SK-N-DZ (cell line): ENCODE measurements at places on chromosomes 7 and 10.

DNA sequence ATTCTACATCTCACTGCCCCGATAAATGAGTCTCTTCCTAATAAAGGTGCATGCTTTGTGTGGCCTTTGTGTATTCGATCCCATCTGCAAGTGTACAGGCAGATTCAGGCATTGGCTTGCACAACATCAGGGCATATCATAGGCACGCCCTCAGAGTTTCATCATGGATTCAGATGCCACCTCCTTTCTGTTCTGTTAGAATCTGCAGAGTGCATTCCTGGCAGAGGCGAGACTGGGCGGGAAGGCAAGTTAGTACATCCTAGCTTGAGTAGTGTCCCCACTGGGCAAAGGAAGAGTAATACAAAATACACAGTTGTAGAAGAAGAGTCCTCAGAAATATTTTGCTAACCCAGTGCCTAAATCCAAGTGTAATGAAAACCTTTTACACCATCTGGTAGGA lies 346.5 kb upstream of the GALNT17 start:
- DNase-seq = no peak

DNA sequence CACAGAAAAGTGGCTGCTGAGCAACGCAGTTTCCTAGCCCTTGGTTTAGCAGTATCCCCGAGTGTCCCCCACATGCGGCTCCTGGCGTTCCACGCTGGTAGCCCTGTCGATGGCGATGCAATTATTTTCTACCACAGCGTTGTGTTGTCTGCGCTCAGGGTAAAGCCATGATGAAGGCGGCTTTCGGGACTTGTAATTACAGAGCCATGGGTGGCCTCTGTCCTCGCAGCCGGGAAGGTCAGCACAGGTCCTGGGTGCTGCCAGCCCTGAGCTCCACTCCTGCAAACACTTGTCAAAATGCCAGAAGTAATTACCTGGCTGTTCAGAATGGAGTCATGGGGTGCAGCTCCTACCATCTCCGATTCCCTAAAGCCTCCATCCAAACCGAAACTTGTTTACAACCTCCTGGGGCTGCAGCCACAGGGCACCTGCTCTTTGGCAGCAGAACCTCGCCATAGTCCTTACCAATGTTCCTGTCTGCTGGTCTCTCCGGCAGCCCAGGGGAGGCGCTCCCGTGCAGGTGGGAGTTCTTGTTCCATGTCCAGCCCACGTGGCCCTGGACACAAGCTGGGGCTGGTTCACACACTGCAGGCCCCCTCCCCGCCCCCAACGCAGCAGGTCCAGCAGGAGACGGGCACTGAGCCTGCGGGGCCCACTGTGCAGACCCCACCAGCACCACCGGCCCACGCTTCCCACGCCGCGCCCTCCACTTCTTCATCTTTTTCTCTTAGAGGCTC lies 512.6 kb downstream of the PTPRN2 start:
- DNase-seq = no peak

DNA sequence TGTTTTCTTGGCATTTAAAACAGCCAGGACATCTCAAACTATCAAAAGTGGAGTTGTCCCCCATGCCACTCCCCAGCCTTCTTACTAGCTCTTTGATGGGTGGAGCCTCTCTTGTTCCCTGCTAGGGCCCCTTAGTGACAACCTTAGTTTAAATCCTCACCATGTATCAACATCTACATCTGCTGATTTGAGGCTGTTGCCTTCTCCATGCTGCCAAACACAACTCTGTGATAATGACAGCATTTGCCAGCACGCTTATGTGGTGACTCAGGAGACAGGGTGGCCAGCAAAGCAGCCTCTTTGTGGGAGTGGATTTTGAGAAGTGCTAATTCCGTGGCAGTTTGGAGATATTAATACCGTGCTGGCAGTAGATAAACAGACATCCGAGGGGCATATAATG lies 145.4 kb downstream of the LRRC4 start:
- DNase-seq = no peak

- peak; percentile 20 for DNase-seq
These were observed 43.8 kb upstream of the RPA3 start for GRCh38 chr7:7761974-7762779.

GRCh38 chr7:102859084-102859798 lies 53.6 kb upstream of the LRRC17 start:
- no peak for DNase-seq

- no peak for DNase-seq
These were observed 213.7 kb upstream of the MGMT start for GRCh38 chr10:129253161-129253864.

DNA sequence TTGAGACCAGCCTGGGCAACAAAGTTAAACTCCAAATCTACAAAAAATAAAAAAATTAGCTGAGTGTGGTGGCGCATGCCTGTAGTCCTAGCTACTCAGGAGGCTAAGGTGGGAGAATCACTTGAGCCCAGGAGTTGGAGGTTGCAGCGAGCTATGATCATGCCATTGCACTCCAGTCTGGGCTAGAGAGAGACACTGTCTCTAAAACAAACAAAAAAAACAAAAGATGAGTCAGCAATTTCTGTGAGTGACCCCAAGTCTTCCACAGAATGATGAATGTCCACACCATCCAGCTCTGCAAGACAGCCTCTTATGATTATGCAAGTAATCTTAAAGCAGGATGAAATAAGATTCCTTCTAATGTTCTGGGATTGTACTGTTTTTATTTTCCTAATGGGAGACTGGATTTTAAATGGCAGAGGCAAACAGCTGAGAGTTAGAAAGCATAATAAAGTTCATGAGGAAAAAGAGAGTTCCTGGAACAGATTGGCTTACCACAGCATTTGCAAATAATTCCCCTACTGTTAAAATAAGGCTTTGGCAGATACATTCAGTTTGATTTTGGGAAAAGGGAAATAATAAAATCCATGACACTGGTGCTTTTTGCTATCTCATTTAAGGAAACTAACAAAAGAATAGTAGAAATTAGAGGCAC lies 18.9 kb upstream of the PRKAR2B start:
- DNase-seq = no peak

GRCh38 chr10:2890093-2890492 lies 177.3 kb upstream of the PFKP start:
- DNase-seq = no peak

DNA sequence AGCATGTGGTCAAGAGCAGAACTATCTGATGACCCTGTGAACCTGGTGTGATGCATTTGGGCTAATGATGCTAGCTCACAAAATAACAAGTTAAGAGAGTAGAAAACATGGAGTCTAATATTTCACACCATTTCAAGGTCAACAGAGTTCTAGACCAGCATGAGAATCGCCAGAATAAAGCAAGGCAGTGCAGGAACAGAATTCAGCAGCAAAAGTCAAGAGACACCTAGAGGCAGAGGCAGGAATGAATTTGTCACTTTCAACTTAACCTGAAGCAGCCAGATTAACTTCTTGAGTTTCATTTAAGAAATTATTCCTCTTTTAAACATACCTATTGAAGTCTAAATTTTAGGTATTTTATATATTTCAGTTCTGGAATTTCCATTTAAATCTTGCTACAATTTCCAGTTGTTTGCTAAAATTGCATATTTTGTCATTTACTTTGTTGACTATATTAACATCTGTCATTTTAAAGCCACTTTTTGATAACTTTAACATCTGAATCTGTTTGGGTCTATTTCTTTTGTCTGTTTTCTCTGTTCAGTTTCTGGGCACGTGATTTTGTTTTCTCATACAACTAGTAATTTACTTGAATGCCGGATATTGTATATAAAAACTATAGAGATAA lies 44.2 kb upstream of the PRSS58 start:
- DNase-seq = no peak

DNA sequence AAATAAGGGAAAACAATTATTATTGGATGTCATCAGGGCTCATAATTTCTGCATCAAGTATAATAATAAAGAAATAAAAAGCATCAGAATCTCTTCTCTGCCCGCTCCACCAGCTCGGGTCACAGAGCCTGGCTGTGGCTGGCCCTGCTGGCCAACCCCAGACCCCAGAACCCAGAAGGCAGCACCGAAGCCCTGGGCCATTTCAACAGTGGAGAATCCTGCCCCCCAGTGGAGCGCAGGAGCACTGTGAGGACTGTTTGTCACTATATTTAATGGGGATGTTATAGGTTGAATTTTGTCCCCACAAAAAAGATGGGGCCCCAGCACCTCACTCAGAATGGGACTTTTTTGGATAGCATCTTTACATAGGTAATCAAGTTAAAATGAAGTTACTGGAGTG lies 27.3 kb downstream of the DENND11 start:
- no peak for DNase-seq

DNA sequence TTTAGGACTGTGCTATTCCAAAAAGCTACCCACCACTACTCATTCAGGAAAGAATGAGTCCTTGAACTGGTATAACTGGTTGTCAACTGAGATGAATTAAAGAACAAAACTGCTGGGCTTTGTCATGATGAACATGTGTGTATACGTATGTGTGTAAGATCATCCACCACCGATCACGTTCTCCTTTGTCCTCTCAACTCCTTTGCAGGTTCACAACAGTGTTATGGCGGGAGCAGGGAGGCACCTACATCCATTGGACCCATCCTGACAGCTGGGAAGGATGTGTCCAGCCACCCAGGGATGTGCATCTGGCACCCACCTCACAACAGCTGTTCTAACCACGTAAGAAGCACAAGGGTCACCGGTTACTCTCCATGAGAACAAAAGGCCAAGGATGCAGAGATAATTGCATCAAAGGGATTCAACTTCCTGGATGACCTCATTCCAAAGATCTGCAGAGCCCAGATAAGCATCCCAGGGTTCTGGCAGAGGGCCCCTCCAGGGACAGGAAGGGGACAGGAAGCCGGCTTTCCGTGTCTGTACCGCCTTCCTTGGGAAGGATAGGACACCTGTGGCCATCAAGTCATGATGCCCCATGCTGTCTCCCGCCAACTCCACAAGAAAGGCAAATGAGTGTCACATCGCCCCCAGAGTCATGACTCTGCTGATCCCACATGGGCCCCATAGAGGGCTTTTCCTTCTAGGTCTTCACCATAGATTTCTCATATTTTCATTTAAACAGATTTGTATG lies 66.1 kb downstream of the STEAP1B start:
- DNase-seq = peak; percentile 68

DNA sequence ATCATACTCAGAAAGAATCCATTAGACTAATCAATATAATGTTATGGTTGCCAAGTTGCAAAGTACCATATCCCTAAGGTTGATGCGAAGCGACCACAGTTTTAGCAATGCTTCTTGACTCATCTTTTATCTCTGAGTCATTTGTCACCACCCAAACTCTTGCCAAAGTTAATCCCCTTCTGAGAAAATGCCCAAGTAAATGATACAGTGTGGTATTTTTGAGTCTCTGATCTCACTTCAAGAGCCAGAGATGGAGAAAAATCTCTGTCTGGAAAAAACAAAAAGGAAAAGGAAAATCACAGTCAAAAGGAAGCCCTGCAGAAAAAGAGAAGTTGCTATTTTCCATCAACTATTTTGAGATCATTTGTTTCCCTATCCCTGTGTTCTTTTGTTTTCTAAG lies 26.7 kb upstream of the OTUD1 start:
- no peak for DNase-seq

DNA sequence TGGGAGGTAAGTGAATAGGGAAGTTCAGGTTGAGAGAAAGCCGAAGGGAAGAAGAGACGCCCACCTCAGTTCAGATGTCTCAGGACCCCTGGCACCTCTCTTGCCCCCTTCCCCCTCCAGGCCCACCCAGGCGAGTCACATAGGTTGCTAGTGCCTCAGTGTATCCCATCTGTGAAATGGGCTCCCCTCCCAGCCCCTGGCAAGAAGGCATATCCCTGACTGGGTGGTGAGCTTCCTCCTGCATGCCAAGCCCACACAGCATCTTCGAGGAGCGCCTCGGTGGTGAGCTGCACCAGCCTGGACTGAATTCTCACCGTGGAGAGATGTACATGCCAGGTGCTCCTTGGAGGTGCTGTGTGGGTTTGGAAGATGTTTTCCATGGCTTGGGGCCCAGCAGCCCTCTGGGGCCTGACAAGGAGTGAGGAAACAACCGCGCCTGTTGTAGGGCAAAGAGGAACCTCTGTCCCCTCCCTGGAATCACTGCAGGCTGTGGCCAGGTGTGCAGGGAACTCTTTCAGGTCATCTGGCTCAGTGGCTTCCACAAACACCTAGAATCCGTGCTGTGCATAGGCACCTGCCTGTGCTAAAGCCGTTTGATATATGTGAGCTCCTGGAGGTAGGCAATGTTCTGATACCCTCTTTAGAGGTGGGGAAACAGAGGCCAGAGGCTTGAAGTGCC lies 45.1 kb downstream of the UNC5B start:
- no peak for DNase-seq

DNA sequence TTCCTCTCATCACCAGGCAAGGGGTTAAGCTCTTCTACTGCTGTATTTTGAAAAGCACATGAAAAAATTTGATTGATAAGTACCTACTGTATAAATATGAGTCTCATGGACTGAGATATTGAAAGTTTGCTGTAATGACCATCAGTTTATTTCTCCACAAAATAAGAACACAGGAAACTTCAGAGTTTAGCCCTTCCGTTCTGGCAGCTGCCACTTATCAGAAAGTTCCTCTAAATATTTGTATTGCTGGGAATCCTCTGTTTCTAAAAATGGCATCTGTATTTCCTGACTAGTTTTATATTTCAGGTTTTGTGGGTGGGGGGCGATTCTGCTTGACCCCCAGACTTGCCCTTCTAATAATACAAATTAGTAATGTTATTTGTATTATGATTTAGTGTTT lies 92.0 kb downstream of the LYZL2 start:
- no peak for DNase-seq

GRCh38 chr10:78869508-78870454 lies 199.0 kb upstream of the ZMIZ1 start:
- no peak for DNase-seq

GRCh38 chr10:104330168-104331110 lies 7.8 kb downstream of the ITPRIP start:
- no peak for DNase-seq

GRCh38 chr7:137243741-137244140 lies 99.8 kb downstream of the PTN start:
- no peak for DNase-seq

GRCh38 chr10:99394761-99395386 lies 35.5 kb downstream of the GOT1 start:
- no peak for DNase-seq

DNA sequence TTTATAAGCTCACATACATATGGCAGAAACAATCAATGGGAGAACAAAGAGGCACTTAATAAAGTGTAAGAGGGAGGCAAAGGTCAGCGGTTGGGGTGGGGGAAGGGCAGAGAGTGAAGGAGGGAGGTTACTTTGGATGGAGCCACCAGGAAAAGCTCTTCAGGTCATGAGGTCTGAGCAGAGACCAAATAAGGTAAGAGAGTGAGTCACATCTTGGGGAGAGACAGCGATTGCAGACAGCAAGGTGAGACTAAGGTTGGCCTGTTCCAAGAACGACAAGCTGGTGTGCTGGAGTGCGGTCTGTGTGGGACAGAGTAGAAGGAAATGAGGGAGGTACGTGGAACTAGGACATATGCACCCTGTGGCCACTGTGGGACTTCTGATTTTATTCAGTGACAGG lies 74.3 kb upstream of the TOMM7 start:
- no peak for DNase-seq
